ENCODE measurements at places on chromosomes 16 and 17.

- no peaks in the 10 kb centered on the region for H3K27me3 ChIP-seq
- DNase-seq: no peak
- H3K4me1 ChIP-seq: peaks cover 33% of the 10 kb centered on the region
- H3K4me3 ChIP-seq: peak overlapping the region; percentile 93
Measured at GRCh38 chr17:18181358-18181757, 2.3 kb upstream of the ALKBH5 start.

GRCh38 chr17:372157-373152, 19.8 kb upstream of the RPH3AL start:
- peaks cover 4% of the 10 kb centered on the region for H3K36me3 ChIP-seq
- H3K27ac ChIP-seq: no peak overlapping the region
- H3K27me3 ChIP-seq: peaks cover 10% of the 10 kb centered on the region

GRCh38 chr16:17354141-17354601, 116.6 kb downstream of the XYLT1 start:
- H3K4me1 ChIP-seq: peaks cover 61% of the 10 kb centered on the region
- H3K27me3 ChIP-seq: no peaks in the 10 kb centered on the region
- no peak for DNase-seq

DNA sequence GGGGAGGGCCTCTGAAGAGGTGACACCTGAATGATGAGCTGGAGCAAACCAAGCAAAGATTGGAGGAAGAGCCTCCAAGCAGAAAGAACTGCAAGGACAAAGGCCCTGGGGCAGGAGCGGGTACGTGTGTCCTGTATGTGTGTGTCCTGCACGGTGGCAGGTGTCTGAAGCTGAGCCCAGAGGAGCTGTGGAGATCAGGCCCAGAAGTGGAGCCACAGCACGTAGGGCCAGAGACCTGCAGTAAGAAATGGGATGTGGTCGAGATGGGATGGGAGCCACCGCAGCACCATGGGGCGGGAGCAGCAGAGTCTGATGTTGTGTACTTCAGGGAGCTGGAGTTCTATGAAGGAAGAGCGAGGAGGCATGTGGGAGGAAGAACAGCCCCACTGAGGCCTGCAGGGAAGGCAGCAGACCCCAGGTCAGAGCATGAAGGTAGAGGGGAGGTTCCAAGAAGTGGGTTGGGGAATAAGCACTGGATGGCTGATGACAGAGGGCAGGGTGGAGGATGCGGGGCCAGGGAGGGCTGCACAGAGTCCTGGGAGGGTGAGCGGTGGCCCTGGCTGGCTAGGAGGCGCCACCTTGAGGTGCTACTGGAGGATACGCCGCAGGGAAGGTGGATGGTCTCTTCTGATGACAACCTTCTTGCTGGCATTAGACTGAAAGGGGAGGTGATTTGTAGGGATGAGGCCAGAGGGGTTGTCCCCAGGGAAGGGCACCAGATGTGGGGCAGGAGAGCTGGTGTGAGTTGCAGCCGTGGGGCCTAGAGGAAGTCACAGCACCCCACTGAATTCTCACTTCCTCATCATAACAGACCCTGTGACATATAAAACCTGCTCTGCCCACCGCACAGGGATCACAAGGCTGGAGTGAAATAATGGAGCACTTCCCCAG, 10.6 kb upstream of the CETP start:
- no peak overlapping the region for H3K27ac ChIP-seq
- H3K36me3 ChIP-seq: peaks cover 9% of the 10 kb centered on the region
- H3K4me1 ChIP-seq: peaks cover 19% of the 10 kb centered on the region

DNA sequence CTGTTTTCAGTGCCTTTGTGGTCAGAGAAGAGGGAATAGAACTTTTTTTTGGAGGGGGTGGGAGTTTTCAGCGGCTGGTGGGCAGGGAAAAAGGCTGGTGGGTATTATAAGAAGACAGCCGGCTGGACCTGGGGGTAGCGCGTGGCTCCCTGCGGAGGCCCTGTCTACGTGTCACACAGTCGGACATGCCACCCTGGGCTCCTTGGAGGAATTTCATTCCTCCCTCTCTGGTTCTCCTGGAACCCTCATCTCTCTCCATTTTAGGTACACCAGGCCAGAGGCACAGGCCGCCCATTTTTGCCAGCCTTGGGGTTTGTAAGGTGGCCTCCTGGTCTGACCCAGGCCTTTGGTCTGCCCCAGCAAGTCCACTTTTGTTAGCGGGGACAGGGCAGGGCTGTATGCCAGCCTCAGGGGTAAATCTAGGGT, 908 bp downstream of the FKBP10 start:
- H3K4me3 ChIP-seq: peak overlapping the region; percentile 43
- DNase-seq: no peak
- peaks cover 49% of the 10 kb centered on the region for H3K27me3 ChIP-seq
- H3K4me1 ChIP-seq: peaks cover 17% of the 10 kb centered on the region

DNA sequence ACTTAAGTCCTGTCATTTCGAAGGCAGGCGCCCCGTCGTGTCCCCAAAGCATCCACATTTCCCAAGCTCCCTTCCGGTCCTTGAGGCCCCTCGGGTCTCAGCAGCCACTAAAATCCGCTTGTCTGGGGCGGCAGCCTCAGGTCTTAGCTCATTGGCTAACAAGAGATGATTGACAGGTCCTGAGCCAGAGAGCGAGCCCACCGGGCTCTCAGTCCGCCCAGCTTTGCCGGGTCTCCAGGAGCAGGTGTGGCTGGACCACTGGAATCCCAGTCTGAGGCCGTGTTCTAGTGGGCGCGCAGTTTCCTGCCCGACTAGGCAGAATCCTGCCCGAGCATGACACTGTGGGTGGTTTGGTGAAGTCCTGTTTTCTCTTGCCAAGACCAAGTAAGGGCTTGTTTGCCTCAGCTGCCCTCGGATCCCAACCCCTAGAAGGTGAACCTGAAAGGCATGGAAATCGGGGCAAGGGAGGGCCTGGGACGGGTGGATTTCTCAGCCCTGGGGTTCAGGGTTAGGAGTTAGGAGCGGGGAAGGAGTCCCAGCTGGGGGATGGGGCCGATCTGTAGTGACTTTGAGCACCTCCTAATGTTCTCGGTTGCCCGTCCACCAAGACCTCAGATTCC, 42.8 kb downstream of the MRC2 start:
- no peak overlapping the region for H3K4me3 ChIP-seq
- H3K27me3 ChIP-seq: peaks cover 13% of the 10 kb centered on the region
- H3K4me1 ChIP-seq: peaks cover 3% of the 10 kb centered on the region
- no peaks in the 10 kb centered on the region for H3K36me3 ChIP-seq
- no peak overlapping the region for H3K27ac ChIP-seq
- DNase-seq: no peak

GRCh38 chr16:8512941-8513624, 77.2 kb downstream of the TMEM114 start:
- no peaks in the 10 kb centered on the region for H3K4me1 ChIP-seq
- no peak overlapping the region for H3K27ac ChIP-seq
- H3K4me3 ChIP-seq: no peak overlapping the region
- no peaks in the 10 kb centered on the region for H3K36me3 ChIP-seq

GRCh38 chr16:26765087-26765486, 301.6 kb upstream of the C16orf82 start:
- H3K4me1 ChIP-seq: no peaks in the 10 kb centered on the region
- peak; percentile 22 for DNase-seq
- H3K27me3 ChIP-seq: peaks cover 12% of the 10 kb centered on the region

GRCh38 chr16:55949518-55949917, 74.3 kb upstream of the CES5A start:
- DNase-seq: no peak
- no peaks in the 10 kb centered on the region for H3K36me3 ChIP-seq
- H3K27me3 ChIP-seq: peaks cover 11% of the 10 kb centered on the region
- H3K4me3 ChIP-seq: no peak overlapping the region

DNA sequence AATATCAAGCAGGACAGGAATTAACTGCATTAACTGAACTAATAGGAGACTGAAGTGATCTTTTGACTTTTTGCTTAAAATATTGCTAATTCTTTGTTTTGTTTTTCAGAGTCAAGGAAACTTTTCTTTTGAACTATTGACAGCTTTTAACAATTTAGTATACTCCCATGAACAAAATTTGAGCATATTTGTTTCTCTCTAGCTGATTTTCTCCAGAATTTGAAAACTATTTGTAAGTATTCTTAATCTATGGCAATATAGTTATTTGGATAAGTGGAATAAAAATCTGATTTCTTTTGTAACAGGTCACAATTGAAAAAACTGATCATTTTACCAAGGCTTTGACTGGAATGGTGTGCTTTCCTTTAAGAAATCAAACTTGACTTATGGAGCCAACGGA, 7.0 kb upstream of the SCPEP1 start:
- H3K27ac ChIP-seq: no peak overlapping the region
- H3K4me1 ChIP-seq: no peaks in the 10 kb centered on the region
- no peak overlapping the region for H3K4me3 ChIP-seq
- DNase-seq: no peak

GRCh38 chr16:87324411-87325275, 7.5 kb upstream of the C16orf95 start:
- no peaks in the 10 kb centered on the region for H3K27me3 ChIP-seq
- peak; percentile 64 for DNase-seq
- H3K4me1 ChIP-seq: peaks cover 5% of the 10 kb centered on the region
- no peak overlapping the region for H3K4me3 ChIP-seq

GRCh38 chr16:5015887-5016286, 17.8 kb downstream of the NAGPA start:
- peaks cover 9% of the 10 kb centered on the region for H3K27me3 ChIP-seq
- H3K4me3 ChIP-seq: no peak overlapping the region
- no peak for DNase-seq
- H3K36me3 ChIP-seq: no peaks in the 10 kb centered on the region

- no peaks in the 10 kb centered on the region for H3K36me3 ChIP-seq
- H3K27ac ChIP-seq: no peak overlapping the region
- no peak overlapping the region for H3K4me3 ChIP-seq
- DNase-seq: peak; percentile 87
- peaks cover 35% of the 10 kb centered on the region for H3K4me1 ChIP-seq
- H3K27me3 ChIP-seq: peaks cover 57% of the 10 kb centered on the region
Measured at GRCh38 chr17:34361478-34362061, 1.5 kb downstream of the CCL1 start.

DNA sequence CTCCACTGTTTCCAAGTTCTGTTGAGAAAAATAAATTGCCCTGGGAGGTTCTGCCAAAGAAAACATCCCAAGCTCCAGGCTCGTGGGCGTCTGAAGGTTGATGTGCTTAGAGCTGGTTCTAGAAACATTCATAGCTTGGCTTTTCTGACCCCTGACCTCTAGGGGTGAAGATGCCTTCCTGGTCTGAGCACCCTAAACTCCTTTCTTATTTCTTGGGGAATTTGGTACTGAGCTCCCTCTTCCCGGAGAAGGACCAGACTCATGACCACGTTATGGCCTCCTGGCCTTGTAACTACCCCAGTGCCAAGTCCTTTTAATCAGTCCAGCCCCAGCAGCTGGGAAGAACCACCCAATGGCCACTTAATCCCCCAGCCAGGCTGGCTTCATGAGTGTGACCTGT, 66.4 kb downstream of the MYH11 start:
- H3K27ac ChIP-seq: no peak overlapping the region
- H3K27me3 ChIP-seq: peaks cover 7% of the 10 kb centered on the region
- H3K4me3 ChIP-seq: no peak overlapping the region
- no peak for DNase-seq
- no peaks in the 10 kb centered on the region for H3K36me3 ChIP-seq

GRCh38 chr17:30521766-30522165, 44.6 kb downstream of the GOSR1 start:
- no peaks in the 10 kb centered on the region for H3K4me1 ChIP-seq
- peaks cover 44% of the 10 kb centered on the region for H3K36me3 ChIP-seq
- H3K27me3 ChIP-seq: no peaks in the 10 kb centered on the region
- no peak for DNase-seq

GRCh38 chr17:43581613-43582012, 35.5 kb upstream of the ETV4 start:
- no peak overlapping the region for H3K4me3 ChIP-seq
- DNase-seq: no peak
- no peaks in the 10 kb centered on the region for H3K36me3 ChIP-seq
- no peak overlapping the region for H3K27ac ChIP-seq

- peaks cover 8% of the 10 kb centered on the region for H3K36me3 ChIP-seq
- no peak overlapping the region for H3K4me3 ChIP-seq
- DNase-seq: no peak
- H3K27me3 ChIP-seq: peaks cover 35% of the 10 kb centered on the region
- H3K4me1 ChIP-seq: peaks cover 27% of the 10 kb centered on the region
Measured at GRCh38 chr17:45426561-45426960, 6.1 kb downstream of the ARHGAP27 start.

DNA sequence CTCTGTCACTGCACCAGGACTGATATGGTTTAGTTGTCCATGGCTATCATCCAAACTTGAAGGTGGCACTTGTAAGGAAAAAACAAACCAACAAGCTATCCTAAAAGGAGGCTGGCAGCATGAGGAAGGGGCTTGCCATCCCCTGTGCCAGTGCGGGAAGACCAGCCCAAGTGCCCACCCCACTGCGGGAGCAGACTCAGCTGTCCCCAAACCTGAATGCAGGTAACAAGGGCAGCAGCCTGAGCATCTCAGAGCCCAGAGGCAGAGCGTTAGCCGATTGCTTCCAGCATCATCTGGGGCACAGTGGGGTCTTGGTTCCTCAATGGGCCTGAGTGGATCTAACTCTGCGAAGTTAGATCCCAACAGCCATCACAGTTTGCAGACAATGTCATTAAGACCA, 29.2 kb upstream of the C16orf78 start:
- H3K4me3 ChIP-seq: no peak overlapping the region
- H3K27ac ChIP-seq: no peak overlapping the region
- DNase-seq: no peak
- no peaks in the 10 kb centered on the region for H3K4me1 ChIP-seq
- no peaks in the 10 kb centered on the region for H3K27me3 ChIP-seq

DNA sequence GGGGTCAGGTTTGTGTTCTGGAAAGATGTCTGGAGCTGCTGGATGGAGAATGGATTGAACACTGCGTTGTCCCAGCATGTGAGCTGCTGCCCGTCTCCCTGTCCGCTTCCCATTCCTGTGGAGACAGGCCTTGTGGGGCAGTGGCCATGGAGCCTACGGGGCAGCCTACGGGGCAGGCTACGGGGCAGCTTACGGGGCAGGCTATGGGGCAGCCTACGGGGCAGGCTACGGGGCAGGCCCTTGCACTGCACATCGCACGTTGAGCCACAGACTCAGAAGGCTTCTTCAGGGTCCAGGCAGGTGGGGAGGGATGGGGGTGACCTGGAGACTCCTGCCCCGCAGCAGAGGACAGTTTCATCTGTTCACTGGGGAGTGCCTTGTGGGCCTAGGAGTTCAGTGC, 9.7 kb upstream of the DBNDD1 start:
- H3K4me3 ChIP-seq: no peak overlapping the region
- no peak for DNase-seq
- peaks cover 15% of the 10 kb centered on the region for H3K4me1 ChIP-seq

DNA sequence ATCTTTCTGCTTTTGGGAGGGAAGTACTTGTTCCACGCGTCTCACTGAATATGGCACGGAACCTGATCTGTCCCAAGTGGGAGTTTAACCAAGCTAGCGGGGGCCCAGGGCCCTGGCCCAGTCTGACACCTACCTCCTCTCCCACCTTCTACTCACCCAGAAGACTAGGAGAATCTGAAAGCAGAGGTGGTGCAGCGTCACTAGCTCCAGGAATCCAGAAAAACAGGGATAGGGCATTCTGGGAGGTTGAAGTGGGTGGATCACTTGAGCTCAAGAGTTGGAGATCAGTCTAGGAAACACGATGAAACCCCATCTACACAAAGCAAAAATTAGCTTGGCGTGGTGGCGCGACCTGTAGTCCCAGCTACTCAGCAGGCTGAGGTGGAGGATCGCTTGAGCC, 163.5 kb upstream of the ZNF267 start:
- H3K4me3 ChIP-seq: no peak overlapping the region
- no peaks in the 10 kb centered on the region for H3K27me3 ChIP-seq
- DNase-seq: no peak
- H3K27ac ChIP-seq: no peak overlapping the region
- peaks cover 51% of the 10 kb centered on the region for H3K36me3 ChIP-seq

GRCh38 chr17:77810536-77810935, 148.0 kb upstream of the TNRC6C start:
- H3K4me3 ChIP-seq: no peak overlapping the region
- no peak for DNase-seq
- no peaks in the 10 kb centered on the region for H3K36me3 ChIP-seq
